ENCODE measurements at places on chromosomes 13 and 19. TPM values are rescaled to one million over a fixed set of nuclear protein-coding genes. Genes with fewer than 3 reads are reported as not detected.

DNA sequence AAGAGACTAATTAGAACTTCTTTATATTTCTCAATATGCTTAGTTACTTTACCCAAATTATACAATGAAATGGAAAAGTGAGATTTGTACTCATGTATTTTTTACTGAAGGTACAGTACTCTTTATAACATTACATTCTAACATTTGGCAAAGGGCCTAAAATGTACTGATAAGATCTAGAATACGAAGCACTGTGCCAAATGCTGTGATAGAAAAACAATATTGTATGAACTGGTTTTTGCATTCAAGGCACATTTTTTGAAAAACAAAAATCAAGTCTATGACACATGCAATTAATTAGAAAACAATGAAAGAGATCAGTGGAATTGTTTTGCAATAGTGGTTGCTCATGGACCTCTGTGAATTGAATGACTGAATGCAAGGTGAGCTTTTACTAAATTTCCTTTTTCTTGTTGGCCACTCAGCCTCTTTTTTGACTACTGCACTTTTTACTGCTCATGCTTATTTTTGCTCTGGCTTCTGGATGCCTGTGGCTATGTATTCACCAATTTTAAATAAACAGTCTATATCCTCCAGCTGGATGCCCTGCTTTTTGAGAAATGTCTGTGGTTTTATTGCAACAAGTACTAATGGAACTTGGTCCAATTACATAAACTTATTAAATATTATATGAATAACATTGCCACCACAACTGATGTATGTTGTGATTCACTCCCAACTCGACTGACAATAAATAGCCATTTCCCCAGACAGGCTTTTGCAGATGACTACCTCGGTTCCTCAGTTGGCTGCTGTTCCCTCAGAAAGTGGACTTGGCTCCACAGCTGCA is 41.4 kb upstream of the OBI1 start:
- peak; percentile 32 for DNase-seq

GRCh38 chr13:101283782-101284181 is 132.5 kb downstream of the NALCN start:
- peak; percentile 47 for DNase-seq

GRCh38 chr19:36115453-36116343 is at the start of gene TBCB:
Gene TBCB, plus strand, starts transcription at chr19:36115468. Its CDS starts 93 bp downstream, at chr19:36115561.
- DNase-seq = no peak

GRCh38 chr19:39792999-39793546 is 14.4 kb downstream of the LEUTX start:
- peak; percentile 56 for DNase-seq

The IRGC gene
- total RNA-seq = not detected

DNA sequence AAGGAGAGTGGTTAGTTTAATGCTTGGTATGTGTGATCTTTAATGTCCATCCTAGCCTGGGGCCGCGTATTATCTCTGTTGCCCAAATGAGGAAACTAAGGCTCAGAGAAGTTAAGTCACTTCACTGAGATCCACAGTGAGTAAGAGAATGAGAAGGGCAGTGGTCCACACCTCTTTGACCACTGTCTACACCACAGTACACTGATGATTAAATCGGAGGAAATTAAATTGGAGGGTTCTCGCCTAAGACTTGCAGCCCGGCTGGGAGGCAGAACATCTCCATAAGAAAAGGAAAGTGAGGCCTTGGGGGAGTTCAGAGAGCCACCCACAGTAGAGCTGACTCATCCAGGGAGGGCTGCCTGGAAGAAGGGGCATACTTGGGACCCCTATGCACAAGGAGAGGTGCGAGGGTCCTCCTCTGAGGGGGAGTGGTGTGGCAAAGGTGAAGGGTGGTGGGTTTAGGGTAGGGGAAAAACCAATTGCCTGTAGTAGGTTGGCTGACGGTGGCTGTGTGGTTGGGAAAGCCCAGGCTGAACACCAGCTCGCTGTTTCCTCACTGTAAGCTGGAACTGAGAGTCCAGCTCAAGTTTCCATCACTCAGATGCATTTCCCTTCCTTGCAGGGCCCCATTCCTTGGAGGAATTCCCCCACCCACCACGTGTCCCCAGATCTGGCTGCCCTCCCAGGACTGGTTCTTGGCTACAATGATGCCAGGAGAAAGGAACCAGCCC is 15.0 kb upstream of the DHRS12 start:
- DNase-seq = no peak

GRCh38 chr19:41915776-41916414 is 12.4 kb downstream of the ERFL start:
- DNase-seq = no peak

All from bronchial epithelial cell (primary cell).